ENCODE measurements at places on chromosomes 2 and 18.

- peak; percentile 50 for DNase-seq
Measured at GRCh38 chr2:209556354-209556961, 132.6 kb downstream of the MAP2 start.

GRCh38 chr18:67846422-67847098, 330.0 kb upstream of the DSEL start:
- DNase-seq = no peak

GRCh38 chr2:69993048-69993565, 31.7 kb upstream of the ASPRV1 start:
- no peak for DNase-seq

GRCh38 chr2:219002395-219003266, 9.4 kb upstream of the CRYBA2 start:
- no peak for DNase-seq

DNA sequence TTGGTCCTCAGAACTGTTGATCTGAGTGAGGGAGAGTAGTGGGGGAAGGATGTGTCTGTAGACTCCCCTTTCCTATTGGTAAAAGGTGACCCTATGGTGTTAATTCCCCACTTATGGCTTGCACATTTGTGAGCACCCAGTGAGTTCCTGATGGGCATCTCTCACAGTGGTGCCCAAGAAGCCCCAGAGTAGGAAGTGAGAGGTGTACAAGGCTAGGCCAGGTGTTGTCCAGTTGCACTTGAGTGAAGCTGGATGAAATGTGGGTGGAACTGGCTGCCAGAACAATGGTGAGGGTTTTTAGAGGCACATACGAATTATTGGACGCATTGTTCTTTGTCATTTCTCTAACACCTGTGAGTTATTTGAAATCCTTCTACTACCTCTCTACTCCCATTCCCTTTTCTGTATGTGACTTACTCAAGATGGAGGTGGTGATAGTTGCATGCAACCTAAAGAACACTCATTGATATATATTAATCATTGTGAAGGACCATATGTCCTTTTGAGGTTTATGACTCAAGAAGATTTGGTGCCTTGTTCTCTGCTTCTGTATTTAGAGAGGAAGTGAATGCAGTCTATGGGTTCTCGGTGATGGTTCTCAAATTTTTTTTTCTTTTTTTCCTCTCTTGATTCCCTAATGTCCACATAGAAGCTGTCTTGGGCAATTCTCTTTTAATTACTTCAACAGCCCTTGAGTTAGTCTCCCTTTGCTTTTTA, 162.7 kb downstream of the FSHR start:
- DNase-seq = no peak

- no peak for DNase-seq
Measured at GRCh38 chr2:222430071-222430470, 5.7 kb downstream of the SGPP2 start.

DNA sequence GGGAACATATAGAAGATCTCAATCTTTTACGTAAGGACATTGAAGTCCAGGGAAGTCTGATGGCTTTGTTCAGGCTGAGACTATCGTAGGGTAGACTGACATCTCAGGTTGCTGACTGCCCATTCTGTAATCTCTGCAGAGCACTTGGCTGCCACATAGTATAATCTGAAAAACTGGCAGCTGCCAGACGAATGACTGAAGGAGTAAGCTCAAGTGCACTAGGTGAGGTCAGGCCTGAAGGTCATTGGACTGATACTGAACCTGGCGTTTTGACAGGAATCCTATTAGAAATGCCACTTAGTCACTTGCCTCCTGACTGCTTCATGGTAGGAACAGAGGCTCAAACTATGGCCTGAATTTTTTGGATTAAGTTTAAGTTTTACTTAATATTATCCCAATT, 23.5 kb downstream of the GPD2 start:
- DNase-seq = no peak

- peak; percentile 60 for DNase-seq
Measured at GRCh38 chr2:109582928-109583895, 30.6 kb downstream of the SEPTIN10 start.

- no peak for DNase-seq
Measured at GRCh38 chr2:20609995-20610357, 40.9 kb downstream of the HS1BP3 start.

DNA sequence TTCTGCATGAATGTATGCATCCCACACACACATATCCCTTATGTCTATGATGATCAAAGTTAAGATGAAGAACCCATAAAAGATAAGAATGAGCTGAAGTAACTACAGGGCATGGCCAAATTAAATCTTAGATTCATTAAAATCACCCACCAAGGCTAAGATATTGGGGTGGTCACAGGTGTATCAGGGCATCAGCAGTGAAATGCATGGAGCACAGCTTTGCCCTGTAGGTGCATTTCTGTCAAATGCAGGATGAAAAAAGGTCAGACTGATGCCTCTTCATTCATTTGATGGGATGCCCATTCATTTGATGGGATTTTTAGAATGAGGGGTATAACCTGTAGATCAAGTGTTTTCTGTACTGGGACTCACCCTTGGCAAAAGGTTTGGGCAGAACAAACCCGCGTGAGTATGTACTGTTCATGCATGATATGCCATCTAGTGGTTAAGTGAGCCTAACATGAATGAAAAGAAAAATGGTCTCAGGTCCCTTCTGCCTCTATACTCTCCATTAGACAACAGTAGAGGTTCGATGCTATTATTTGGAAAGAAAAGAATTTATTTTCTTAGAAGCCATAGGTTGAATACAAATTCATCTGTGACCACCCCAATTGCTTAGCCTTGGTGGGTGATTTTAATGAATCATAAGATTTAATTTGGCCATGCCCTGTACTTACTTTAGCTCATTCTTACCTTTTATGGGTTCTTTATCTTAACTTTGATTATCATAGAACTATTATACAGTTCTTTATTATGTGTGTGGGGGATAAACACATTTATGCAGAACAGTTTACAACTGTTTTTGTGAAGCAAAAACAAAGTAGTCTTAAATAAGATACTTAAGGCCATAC, 43.2 kb upstream of the NOSTRIN start:
- DNase-seq = peak; percentile 70

DNA sequence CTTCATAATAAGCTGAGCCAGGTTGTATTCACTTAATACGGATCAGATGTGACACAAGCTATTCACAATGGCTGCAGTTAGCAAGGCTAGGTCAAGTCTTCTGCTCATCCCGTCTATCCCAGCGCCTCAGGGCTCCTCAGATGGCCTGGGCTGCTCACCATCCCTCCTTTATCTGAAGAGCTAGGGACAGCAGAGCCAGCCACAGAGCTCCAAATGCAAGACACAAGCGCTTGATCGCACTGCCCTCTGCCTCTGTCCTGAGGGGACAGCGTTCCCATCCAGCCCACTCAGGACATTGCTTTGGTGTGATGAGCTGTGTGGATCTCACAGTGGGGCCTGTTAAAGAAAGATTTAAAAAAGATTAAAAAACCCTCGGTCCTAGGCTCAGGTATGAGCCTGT, 254.4 kb upstream of the HS6ST1 start:
- no peak for DNase-seq

GRCh38 chr2:152523091-152523490, 188.1 kb downstream of the FMNL2 start:
- DNase-seq = peak; percentile 78

DNA sequence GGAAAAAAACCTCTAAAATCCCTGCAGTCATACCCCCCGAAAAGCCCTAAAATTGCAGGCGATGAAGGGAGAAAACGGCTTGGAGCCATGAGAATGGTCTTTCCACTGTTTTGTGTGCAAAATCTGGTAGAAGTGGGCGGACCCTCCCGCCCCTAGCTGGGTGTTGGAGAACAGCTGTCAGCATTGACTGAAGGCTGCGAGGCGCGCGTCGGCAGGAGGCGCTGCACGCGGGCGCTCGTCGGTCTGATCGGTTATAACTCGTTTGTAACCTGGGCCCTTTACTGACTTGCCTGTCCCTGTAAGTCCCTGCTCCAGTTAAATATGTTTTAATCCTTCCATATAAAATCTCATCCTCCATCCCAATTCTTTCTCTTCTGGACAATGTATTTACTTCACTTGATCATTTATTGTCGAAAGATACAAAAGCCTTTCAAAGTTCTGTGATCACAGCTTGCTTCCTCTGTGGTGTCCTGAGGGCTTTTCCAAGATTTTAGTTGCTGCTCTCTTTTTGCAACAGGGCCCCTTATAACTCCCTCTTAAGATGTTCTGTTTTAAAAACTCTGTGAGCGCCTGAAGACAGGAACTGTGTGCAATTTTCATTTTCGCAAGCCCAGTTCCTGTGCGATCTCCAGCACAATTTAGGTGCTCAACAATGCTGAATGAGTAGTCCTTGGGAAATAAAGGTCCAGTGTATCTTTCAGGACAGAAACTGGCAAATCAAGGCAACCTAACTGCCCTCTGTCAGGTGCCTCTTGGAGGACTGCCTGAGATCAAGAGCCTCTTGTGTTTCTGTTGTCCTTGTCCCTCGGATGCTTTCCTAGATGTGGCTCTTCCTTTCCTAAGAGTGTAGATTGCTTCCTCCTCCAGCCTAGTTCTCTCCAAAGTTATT, 918 bp upstream of the HNRNPLL start:
- DNase-seq = peak; percentile 80

DNA sequence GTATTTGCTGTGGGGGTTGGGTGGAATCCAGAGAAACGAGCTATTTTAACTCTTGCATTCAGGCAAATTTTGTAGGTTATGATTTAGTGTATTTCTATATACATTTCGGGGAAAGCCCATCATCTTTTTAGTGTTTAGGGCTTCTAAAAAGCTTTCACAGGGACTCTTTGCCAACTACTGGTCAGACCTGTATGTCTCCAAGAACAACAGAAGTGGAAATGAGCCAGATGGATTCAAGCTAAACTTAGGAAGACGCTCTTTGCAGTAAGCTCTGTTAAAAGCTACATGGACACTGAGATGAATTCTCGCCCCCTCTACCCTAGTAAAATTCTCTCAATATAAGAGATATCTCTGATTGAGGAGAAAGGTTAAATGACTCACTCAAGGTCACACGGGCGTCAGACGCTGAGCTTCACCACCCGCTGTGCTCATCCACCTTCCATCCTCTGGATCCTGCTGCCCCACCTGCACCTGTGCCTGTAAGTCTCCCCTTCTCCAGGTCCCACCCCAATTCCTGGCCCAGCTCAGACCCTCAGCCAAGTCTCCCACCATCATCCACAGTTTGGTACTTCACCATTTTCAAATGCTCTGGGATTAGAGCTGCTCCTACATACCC, 85.6 kb downstream of the MARCHF4 start:
- DNase-seq = peak; percentile 32

GRCh38 chr2:132495881-132496280, 79.3 kb downstream of the GPR39 start:
- DNase-seq = no peak

GRCh38 chr2:181678861-181679543, 1.3 kb downstream of the NEUROD1 start:
- DNase-seq = no peak

DNA sequence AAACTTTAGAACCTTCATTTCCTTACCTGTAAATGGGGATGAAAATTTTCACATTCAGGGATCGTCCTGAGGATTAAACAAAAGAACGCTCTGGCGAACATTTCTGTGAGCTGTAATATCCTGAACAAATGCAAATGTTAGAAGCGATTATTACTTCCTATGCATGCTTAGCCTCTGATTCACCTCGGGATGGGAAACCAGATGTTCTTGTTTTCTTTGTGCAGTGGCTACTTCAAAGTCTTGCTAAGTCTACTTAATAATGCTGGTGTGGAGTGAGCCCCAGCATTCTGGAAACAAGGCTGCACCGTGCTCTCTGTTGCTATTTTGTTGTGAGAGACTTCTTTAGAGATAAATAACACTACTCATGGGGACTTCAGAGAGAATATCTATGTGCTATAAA, 119.1 kb upstream of the PELI1 start:
- peak; percentile 87 for DNase-seq

DNA sequence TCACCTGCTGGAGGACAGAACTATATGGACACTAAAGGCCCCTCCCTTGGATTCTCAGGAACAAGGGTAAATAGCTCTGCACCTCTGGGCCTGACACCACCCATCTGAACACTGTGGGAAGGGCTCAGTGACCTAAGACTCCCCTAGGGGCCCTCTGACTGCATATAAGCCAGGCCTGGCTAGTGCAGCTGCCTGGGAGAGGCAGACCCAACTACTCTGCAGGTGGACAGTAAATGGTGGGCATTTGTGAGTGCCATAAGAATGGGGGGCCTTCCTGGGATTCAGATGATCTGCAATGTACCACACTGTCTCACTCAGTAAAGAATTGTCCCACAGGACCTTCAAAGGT, 11.2 kb upstream of the WIPF1 start:
- DNase-seq = no peak

All from ELR (cell line).